ENCODE measurements at places on chromosomes 1 and 21.

- no peak overlapping the region for H3K4me3 ChIP-seq
- no peak overlapping the region for H3K27ac ChIP-seq
- no peaks in the 10 kb centered on the region for H3K36me3 ChIP-seq
Observed at GRCh38 chr1:174445817-174446216, 1.9 kb upstream of the GPR52 start.

GRCh38 chr1:3067301-3067670 is 1.7 kb upstream of the PRDM16 start:
- no peak for DNase-seq
- H3K4me1 ChIP-seq, result peaks cover 66% of the 10 kb centered on the region
- peak overlapping the region; percentile 65 for H3K4me3 ChIP-seq
- H3K27ac ChIP-seq, result peak overlapping the region; percentile 72

GRCh38 chr1:174039027-174039426 is 16.9 kb upstream of the RC3H1 start:
- H3K27ac ChIP-seq, result no peak overlapping the region
- no peak for DNase-seq
- no peaks in the 10 kb centered on the region for H3K36me3 ChIP-seq
- no peak overlapping the region for H3K4me3 ChIP-seq
- no peaks in the 10 kb centered on the region for H3K4me1 ChIP-seq
- H3K27me3 ChIP-seq, result no peaks in the 10 kb centered on the region

- DNase-seq, result no peak
- no peak overlapping the region for H3K4me3 ChIP-seq
Observed at GRCh38 chr21:33763582-33763899, 121.2 kb downstream of the ITSN1 start.

GRCh38 chr1:95117207-95118066 is at the start of gene TLCD4:
Gene TLCD4 (plus strand): TSS chr1:95117355. CDS start chr1:95143902, 26,547 bp downstream.
- H3K27me3 ChIP-seq, result peaks cover 3% of the 10 kb centered on the region
- H3K4me1 ChIP-seq, result peaks cover 14% of the 10 kb centered on the region
- peak within 1 kb of the TSS; percentile 64 for H3K4me3 ChIP-seq

DNA sequence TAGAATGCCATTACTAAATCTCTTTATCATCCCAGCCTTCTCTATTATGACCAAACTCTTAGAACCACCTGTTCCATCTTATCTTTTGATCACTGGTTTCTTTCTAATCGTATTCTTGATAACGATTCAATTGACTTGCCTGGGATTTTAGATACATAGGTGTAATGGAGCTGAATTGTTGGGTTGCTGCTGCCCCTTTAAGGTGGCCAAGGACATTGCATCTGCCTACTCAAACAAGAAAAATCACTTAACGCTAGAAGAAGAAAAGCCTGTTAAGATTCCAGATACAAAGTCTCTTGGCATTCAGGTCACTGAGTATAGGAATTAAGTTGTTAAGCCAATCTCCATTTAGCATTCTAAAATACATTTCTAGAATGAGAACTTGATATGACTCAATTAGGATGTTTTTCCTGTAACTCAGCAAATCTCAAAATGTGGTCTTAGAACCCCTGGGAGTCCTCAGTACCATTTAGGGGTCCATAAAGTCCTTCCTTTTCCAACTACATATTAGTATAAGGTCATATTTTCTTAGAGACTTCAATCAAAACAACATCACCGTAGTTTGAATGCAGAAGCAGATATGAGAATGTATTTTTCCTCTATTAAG is 12.4 kb downstream of the NEXN start:
- peak overlapping the region; percentile 68 for H3K27ac ChIP-seq
- peaks cover 11% of the 10 kb centered on the region for H3K4me1 ChIP-seq
- DNase-seq, result no peak
- peaks cover 7% of the 10 kb centered on the region for H3K36me3 ChIP-seq
- H3K4me3 ChIP-seq, result no peak overlapping the region
- H3K27me3 ChIP-seq, result no peaks in the 10 kb centered on the region

DNA sequence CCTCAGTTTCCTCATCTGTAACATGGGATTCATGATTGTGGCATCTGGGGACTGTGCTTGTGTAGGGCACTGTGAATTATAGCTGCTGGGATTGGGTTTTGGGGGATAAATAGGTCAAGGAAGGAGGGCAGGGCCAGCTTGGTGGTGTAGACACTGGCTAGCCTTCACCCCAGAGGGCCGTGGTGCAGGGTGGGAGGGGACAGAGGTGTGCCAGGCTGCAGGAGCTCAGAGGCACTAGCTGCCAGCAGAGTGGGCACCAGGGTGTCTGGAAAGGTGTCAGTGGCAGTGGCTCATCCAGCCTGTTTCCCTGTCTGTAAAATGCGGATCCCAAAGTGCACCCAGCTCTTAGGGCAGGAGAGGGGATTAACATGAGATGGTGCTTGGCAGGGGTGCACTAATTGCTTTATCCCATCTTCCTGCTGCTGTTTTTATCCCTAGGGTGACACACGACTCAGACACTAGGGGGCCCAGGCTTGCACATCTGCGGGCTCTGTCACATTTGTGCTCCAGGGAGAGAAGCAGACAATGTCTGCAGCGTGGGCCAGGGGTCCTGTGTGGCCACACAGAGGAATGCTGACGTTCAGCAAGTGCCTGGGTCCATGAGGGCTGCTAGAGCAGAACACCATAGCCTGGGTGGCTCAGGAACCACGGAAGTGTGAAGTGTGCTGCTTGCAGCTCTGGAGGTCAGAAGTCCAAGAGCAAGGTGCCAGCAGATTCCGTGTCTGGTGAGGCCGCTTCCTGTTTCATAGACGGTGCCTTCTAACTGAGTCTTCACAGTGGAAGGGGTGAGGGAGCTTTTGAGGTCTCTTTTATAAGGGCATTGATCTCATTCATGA is 19.3 kb downstream of the OBSCN start:
- DNase-seq, result no peak
- H3K4me1 ChIP-seq, result no peaks in the 10 kb centered on the region
- no peaks in the 10 kb centered on the region for H3K27me3 ChIP-seq
- H3K36me3 ChIP-seq, result peaks cover 84% of the 10 kb centered on the region

Measured in heart right ventricle (tissue), 16 donors.